ENCODE measurements at places on chromosomes 3 and 15.
A peak's percentile ranks its signal among the peaks of the same experiment; 100 is the strongest.

- H3K4me3 ChIP-seq = no peak overlapping the region
- DNase-seq = no peak
- H3K4me1 ChIP-seq = peaks cover 5% of the 10 kb centered on the region
- no peak overlapping the region for H3K27ac ChIP-seq
- peaks cover 9% of the 10 kb centered on the region for H3K27me3 ChIP-seq
- H3K36me3 ChIP-seq = no peaks in the 10 kb centered on the region
These were observed 8.8 kb upstream of the NPHP3 start for GRCh38 chr3:132730891-132731580.

DNA sequence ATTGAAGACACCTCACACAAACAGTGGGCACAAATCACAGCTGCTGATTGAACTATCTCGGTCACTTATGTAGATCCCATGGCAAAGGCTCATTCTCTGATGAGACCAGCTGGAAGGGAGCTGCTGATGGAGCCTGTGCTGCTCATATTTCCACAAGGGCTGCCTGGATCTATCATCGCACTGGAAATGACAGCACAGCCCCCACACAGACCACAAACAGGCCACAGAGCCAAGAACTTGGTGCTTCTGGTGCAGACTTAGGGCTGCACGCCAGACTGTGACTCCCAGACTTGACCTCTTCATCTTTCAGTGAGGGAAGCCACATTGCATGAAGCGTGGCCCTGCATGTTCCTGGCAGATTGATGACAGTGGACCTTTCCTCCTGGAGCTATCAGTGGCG, 197.6 kb downstream of the MINAR1 start:
- no peaks in the 10 kb centered on the region for H3K36me3 ChIP-seq
- no peak overlapping the region for H3K27ac ChIP-seq
- no peaks in the 10 kb centered on the region for H3K4me1 ChIP-seq
- no peak for DNase-seq

GRCh38 chr3:66816090-66816761, 181.9 kb upstream of the KBTBD8 start:
- H3K4me1 ChIP-seq = no peaks in the 10 kb centered on the region
- H3K27ac ChIP-seq = no peak overlapping the region
- no peak overlapping the region for H3K4me3 ChIP-seq
- no peaks in the 10 kb centered on the region for H3K36me3 ChIP-seq
- no peaks in the 10 kb centered on the region for H3K27me3 ChIP-seq

DNA sequence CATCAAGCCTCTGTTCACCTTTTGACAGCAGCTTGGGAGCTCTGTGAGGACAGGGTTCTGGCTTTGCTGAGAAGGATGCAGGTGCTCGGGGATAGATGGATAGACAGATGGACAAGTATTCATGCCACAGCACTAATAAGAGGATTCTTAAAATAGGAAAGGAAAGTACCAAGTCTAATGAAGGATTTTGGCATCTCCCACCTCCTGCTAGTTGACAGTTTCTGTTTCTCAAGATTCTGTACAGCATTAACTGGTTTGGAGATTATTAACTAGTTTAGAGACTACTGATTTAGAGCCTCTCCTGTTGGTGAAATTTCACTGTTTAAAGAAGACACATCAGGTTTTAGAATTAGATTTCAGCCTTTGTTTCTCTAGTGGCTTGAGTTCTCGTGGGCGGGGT, 152.3 kb downstream of the CACNA1D start:
- no peaks in the 10 kb centered on the region for H3K36me3 ChIP-seq
- H3K27ac ChIP-seq = no peak overlapping the region
- H3K27me3 ChIP-seq = no peaks in the 10 kb centered on the region
- H3K4me1 ChIP-seq = no peaks in the 10 kb centered on the region
- DNase-seq = no peak

DNA sequence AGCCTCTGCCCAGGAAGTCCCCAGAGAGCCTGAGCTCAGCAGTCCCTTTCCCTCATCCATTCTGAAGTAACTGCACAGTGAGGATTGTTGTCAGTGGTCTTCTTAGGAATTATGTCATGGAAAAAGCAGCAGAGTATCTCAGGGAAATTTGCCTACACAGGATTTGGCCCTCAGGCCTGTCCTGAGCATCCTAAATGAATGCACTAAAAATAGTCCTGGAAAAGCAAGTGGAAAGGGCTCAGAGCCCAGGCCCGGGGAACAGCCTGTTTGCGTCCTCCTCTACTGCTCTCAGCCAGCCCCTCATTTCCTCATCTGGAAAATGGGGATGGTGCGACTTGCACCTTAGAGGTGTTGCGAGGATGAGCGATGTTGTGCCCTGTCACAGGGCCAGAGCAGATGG, 21.6 kb downstream of the LYSMD4 start:
- no peaks in the 10 kb centered on the region for H3K4me1 ChIP-seq
- H3K27me3 ChIP-seq = no peaks in the 10 kb centered on the region
- H3K27ac ChIP-seq = no peak overlapping the region
- no peak overlapping the region for H3K4me3 ChIP-seq
- H3K36me3 ChIP-seq = peaks cover 2% of the 10 kb centered on the region

DNA sequence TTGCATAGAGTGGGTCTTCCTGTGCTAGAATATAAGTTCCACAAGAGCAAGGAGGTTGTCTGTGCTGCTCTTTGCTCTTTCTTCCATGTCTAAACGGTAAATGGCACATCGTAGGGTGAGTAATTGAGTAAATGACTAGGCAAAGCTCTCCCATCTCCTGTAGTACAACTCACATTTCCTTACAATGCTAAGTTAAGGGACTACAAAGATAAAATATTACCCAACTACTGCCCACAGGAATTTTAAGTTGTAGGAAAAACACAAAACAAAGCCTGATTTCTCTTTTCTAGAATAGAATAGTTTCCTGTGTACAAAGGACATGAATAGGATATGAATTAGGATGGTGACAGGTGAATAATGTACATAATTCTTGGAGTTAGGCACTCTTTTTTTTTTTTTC, 19.9 kb upstream of the LRIG1 start:
- no peak overlapping the region for H3K4me3 ChIP-seq
- no peaks in the 10 kb centered on the region for H3K27me3 ChIP-seq
- DNase-seq = no peak
- H3K27ac ChIP-seq = no peak overlapping the region
- H3K4me1 ChIP-seq = no peaks in the 10 kb centered on the region
- no peaks in the 10 kb centered on the region for H3K36me3 ChIP-seq

DNA sequence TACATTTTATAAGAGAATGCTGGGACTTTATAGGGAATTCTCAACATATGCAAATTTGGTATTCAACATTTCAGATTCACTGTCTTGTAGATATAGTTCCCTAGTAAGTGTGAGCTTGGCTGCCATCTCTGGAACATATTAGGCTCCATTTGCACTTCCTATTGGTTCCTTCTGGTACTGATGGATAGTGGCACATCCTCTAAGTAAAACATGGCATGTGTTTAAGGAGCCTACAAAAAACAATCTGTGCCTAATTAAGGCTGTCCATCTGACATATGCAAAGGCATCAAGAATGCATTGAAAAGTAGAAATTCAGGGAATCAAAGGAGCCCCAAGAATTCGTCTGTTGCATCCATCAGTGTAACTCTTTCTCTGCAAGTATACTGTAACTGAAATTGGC, 344.1 kb downstream of the UNC13C start:
- H3K4me3 ChIP-seq = no peak overlapping the region
- no peak overlapping the region for H3K27ac ChIP-seq
- H3K27me3 ChIP-seq = no peaks in the 10 kb centered on the region
- H3K4me1 ChIP-seq = no peaks in the 10 kb centered on the region
- DNase-seq = no peak

- peaks cover 63% of the 10 kb centered on the region for H3K4me1 ChIP-seq
- no peaks in the 10 kb centered on the region for H3K36me3 ChIP-seq
- no peaks in the 10 kb centered on the region for H3K27me3 ChIP-seq
- H3K27ac ChIP-seq = peak overlapping the region; percentile 86
- DNase-seq = no peak
These were observed 78.3 kb downstream of the SMAD6 start for GRCh38 chr15:66780172-66780972.

- no peak overlapping the region for H3K4me3 ChIP-seq
- H3K27me3 ChIP-seq = no peaks in the 10 kb centered on the region
- H3K4me1 ChIP-seq = no peaks in the 10 kb centered on the region
- no peak for DNase-seq
- H3K36me3 ChIP-seq = no peaks in the 10 kb centered on the region
These were observed 32.9 kb downstream of the IGDCC3 start for GRCh38 chr15:65344914-65345275.

- H3K27ac ChIP-seq = peak overlapping the region; percentile 89
- peak overlapping the region; percentile 60 for H3K4me3 ChIP-seq
- H3K4me1 ChIP-seq = peaks cover 39% of the 10 kb centered on the region
- peak; percentile 88 for DNase-seq
These were observed 224.1 kb upstream of the TPRG1 start for GRCh38 chr3:188947401-188948280.

DNA sequence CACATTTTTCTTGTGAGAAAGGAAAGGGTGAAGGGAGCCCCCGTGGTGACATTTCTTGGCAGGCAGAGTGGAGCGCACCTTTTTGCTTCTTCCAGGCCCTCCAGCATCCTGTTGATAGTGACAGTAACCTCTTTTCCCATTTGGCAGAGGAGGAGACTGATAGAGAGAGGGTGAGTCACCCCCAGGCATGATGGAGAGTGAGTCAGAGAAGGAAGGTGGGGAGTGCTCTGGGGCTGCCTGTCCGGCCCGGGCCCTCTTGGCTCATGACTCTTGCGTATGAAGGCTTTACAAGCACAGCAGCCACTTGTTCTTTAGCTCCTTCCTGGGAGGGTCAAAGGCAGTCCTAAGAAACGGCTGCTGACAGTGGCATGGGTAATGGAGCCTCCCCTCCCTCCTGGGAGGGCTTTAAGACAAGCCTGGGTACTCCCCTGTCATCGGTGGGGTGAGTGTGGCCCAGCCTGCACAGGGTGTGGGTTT, 16.0 kb downstream of the ANKRD63 start:
- H3K27me3 ChIP-seq = no peaks in the 10 kb centered on the region
- peak overlapping the region; percentile 48 for H3K27ac ChIP-seq
- H3K4me1 ChIP-seq = peaks cover 23% of the 10 kb centered on the region
- no peaks in the 10 kb centered on the region for H3K36me3 ChIP-seq

- H3K27ac ChIP-seq = no peak overlapping the region
- H3K36me3 ChIP-seq = no peaks in the 10 kb centered on the region
- DNase-seq = no peak
- H3K27me3 ChIP-seq = no peaks in the 10 kb centered on the region
These were observed 23.7 kb downstream of the SATB1 start for GRCh38 chr3:18401300-18401961.

DNA sequence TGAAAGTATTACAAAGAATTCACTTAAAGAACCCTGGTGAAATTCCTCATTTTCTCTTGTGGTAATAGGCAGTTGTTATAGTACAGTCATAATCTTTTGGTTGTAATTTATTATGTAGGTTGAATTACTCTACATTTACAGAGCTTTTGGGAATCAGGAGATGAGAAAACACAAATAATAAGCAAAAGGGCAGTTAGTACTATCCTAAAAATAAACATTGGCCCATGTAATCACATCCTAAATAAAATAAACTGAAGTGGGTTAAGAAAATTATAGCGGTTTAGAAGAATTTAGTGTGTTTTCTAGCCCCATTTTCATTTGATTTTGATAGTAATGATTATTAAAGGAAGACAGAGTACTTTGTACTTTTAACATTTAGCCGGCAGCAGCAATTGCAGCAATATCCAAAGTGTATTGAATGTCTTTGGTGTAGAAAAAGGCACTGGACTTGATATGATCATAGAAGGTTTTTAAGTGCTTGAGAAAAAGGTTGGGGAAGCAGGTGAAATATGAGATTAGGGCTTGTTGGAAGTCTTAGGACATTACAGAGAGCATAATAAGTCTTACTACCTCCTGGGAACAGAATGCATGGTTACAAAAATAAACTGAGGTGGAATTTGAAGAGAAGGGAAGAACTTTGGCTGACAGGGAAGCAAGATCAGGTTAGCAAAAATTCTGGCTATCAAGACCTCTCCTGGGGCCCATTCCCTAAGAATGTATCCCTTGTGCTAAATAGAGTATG, 79.9 kb downstream of the MBNL1 start:
- no peak overlapping the region for H3K27ac ChIP-seq
- no peak overlapping the region for H3K4me3 ChIP-seq
- no peaks in the 10 kb centered on the region for H3K27me3 ChIP-seq
- DNase-seq = no peak
- H3K36me3 ChIP-seq = no peaks in the 10 kb centered on the region

DNA sequence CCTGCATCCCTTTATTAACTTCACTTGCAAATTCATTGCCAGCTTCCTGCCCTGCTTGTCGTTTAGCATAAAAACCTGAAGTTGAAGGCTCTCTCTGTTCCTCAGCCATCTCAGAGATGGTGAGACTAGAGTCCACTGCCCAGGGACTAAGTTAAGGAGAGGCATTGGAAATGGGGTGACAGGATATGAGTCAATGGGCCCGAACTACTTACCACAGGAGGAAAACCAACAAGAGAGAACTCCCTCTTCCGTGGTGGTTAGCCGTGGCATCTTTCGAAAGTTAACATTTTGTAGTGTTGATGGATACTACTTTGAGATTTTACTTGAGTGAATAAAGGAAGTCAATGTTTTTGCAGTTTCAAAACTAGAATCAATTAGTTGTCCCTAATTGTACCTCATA, 65.3 kb downstream of the LRTM1 start:
- no peaks in the 10 kb centered on the region for H3K27me3 ChIP-seq
- no peaks in the 10 kb centered on the region for H3K36me3 ChIP-seq
- no peak overlapping the region for H3K4me3 ChIP-seq
- no peak for DNase-seq

DNA sequence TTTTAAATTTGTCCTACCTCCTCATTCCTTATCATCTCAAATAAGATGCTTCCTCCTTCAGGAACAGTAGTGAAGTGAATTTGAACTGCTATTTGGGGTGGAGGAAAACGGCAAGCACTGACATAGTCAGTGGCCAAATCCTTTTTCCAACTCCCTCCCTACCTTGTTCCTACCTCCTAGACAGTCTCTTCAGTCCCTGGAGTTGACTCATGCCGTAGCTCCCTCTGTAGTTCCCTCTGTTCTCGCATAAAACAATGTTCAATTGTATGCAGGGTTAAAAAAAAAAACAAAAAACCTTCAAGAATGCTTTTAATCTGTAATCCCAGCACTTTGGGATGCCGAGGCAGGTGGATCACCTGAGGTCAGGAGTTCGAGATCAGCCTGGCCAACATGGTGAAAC, 1.4 kb downstream of the UBR1 start:
- H3K36me3 ChIP-seq = no peaks in the 10 kb centered on the region
- DNase-seq = no peak
- H3K27ac ChIP-seq = peak overlapping the region; percentile 3
- peaks cover 13% of the 10 kb centered on the region for H3K4me1 ChIP-seq
- peak overlapping the region; percentile 88 for H3K4me3 ChIP-seq
- no peaks in the 10 kb centered on the region for H3K27me3 ChIP-seq

Measured in Panc1 (cell line).